Kidney (tissue), 22 donors: ENCODE measurements at places on chromosomes 3 and 15.
A peak's percentile ranks its signal among the peaks of the same experiment; 100 is the strongest.

GRCh38 chr15:68187559-68187958 is 17.6 kb downstream of the CALML4 start:
- no peak for DNase-seq

DNA sequence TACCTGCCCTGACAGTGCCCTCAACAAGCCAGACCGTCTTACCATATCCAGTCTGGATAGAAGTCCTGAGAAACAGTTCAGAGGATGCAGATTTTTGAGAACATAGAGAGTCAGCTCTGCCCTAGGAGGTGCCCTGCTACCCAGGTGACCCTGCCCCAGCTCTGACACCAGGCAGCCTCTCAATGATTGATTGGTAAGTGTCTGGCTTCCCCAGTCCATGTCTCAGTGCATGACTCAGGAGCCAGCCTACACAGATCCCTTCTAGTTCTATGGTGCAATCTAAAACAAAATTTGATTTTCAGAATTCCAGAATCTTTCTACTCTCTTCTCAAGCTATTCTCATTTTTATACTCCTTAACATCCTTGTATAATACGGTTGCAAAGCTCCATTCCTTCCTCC is 292.1 kb downstream of the VPS13C start:
- no peak for DNase-seq

DNA sequence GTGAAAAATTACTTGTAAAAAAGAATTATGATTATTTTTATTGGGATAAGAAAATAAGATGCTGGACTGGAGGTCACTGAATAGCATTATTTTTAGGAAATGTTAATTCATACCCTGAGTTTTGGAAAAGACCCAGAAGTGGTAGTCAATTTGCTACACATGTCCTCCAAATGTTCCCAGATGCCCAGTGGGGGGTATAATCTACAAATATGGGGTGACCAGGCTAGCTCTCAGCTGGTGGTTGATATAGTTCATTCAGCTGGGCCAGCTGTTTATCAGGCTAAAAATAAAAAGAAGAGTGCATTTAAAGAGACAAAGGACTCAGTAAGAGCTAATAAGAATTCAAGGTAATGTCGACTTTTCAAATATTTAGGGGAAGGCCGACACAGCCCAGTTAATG is 402.0 kb upstream of the GOLIM4 start:
- no peak for DNase-seq

GRCh38 chr15:35757765-35758164 is 211.8 kb upstream of the DPH6 start:
- no peak for DNase-seq

DNA sequence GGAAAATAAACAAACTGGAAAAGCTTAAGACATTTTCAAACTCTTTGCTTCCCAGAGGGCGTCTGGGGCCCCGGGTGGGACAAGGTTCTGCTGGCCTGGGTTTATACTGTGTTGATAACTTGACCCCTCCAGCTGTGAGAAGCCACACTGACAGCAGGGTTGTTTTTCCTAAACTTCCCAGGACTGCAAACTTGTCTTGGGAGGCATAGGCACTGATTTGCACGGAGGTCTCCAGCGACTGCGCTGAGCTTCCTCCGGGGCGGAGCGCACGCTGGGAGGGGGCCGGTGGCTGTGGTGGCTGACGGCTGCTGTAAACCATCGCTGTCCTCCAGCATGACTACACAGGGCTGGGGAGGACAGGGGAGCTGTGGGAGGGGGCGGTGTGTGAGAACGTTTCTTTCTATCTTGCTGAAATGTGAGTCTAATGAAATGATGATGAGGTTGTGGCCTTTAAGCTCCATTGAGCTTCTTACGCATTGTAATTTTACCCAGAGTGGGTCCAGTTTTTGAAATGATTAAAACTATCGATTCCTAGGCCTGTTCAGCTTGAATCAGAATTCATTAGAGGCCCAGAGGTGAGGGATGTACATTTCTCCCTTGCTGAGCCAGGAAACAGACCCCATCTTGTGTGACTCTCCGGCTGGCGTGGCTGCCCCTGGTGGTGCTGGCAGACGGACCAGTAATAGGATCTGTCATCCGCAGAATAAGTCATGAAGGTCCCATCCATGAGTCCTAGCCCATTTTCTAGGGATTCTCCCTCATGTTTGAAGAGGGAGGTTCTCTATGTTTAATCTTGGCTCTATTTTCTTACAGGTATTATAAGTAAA is 40.5 kb upstream of the VPS8 start:
- peak; percentile 80 for DNase-seq

DNA sequence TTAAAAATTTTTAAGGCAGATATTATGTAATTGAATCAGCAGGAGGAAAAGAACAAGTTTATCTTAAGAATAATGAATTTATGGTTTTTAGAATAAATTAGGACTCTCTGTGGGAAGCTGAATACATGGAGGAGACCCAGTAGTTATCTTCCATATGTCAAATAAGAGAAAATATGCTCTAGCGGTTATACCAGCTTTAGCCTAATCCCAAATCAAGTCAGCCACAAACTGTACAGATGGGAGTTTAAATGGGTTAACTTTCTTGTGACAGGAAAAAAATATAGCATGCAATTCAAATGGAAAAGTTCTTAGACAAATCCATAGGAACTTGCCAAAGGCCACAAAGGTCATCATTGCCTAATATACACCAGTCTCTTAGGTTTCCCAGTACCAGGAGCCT is 84.3 kb downstream of the TTBK2 start:
- DNase-seq = no peak

DNA sequence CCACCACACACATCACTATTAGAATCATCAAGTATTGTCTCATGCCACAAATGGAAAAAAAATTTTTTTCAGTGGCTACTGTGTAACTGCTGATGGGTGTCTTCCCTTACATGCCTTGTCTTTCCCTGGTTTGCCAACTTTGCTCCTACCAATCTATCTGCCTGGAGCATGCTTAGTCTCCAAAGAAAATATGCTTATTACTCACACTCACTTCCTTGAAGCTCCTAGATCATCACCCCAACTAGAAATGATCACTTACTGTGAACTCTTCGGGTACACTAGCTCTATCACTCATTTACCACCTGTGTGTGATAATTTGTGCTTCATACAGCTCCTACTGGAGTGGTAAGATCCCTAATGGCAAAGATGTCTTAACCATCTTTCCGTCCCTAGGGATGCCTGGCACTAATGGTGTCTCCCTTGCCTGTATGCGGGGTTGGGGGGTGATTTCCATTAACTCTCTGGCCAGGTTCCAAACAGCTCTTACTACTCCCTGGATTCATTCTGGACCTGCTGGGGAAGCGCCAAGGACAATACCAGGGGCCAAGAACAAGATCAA is 799 bp downstream of the VPS33B start:
- DNase-seq = no peak

DNA sequence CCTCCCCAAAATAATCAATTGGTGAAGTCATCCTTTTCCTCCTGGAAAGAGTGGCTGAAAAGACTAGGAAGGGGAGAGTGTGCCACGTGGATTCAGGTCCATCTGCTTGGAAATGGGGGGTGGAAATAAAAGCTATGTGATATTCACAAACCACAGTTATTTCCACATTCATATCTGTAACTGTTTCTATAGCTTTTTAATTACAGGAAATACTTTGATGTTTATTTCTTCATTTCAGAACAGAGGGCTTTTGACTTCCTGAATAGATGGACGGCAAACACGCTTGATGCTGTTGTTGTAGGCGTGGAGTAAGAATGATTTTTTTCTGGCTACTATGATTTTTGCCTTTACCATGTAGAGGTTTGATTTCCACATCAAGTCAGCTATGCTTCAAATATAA is 10.1 kb downstream of the AADACL2 start:
- DNase-seq = no peak

DNA sequence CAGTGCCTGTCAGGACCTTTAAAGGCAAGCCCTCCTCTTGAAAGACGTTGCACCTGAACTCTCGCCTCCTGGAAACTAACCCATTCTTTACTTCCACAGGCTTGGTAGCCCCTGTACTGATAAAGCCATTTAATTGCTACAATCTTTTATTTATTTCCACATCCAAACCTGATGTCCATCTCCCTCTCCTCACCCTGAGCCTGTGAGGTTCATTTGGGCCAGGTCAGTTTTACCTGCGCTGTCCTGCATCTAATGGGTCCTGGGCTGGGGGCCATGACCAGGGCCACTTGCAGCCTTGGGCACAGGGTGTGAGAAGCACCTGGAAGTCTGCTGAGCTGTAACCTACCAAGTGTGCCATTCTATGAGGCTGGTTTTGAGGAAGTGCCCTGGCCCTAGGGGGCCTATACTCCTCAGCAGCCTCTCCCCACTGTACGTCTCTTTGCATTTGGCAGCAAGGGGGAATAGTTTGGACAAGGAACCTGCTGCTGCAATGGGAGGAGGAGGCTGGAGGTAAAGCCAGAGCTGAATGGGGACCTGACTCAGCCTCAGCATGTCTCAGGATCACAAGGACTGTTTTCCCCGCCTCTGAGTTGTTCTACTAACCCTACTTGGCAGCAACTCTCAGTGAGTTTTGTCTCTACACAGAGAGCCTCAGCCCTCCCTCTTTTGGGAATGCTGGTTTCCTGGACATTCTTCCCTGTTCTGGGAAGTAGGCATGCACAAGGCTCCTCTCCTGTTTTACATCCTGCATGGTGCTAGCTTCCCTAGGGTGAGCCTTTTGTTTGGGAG is 53.8 kb downstream of the WDR76 start:
- DNase-seq = no peak

DNA sequence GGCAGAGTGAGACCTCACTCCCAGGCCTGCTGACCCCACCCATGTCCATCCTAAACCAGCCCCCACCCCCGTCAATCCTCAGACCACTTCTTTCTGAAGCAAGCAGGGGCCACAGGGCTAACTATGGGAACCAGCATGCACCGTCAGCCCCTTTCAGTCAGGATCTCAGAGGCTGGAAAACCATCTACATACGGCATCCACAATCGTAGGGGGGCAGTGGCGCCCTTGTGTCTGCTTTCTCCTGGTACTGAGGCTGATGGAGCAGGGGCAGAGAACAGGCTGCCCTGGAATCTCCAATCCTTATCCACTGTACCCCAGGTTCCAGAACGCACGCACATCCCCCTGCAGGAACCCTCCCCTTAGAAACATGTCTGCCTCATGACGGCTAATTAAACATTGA is 56.6 kb downstream of the XXYLT1 start:
- DNase-seq = no peak

DNA sequence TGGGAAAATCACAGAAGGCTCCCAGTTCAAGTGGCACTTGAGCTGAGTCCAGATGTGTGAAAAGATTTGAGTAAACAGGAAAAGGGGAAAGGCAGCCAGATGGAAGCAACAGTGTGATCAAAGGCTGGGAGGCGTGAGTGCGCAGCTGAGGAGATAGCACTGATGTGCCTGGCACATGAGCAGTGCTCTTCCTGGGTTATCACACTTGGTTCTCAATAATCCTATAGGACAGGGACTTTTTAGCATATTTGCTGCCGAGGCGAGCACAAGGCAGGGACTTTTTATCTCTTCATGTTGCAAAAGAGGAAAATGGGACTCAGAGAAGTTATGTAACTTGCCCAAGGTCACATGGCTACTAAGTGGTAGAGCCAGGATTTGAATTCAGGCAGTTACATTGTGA is 39.6 kb downstream of the CORO2B start:
- no peak for DNase-seq

GRCh38 chr3:126573492-126574117 is 14.9 kb upstream of the C3orf22 start:
- DNase-seq = no peak

DNA sequence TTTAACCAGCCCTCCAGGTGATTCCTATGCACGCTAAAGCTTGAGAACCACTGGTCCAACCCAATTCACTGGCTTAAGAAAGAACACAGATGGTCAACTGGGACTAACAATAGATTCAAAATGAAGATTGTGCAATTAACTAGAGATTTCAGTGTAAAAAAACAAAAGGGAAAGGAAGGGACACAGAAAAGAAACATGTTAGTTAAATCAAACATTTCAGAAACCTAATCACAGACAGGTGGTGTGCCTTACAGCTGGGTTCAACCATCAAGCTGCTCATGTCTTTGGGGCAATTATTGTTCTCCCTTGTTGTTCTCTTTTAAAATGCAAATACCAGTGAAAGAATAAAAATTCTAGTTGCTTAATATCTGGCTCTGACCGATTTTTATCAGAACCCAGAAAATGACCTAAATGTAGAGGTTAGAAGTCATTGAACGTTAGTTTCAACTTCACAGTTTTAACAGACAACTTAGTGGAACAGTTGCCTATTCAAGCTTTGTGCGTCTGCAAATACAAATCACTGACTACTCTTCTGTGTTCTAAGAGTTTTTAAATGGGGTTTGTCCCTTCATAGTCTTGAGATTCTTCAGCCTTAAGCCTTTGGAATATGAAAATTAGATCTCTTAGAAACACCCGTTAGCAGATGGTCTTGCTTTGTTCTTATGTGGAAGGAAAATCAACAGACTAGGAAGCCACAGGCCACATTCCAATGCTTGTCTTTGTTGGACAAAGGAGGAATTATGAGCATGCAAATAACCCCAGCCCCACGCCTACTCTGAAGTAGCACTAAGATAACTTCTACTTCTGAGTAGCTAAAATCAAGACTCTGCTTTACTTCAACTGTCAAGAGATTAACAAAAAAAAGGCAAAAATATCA is 223.4 kb downstream of the ATP8B4 start:
- DNase-seq = peak; percentile 56
